Activated CD4-positive, alpha-beta T cell treated with anti-CD3 and anti-CD28 coated beads, Interleukin-2, amount 50 U/mL, for 24 hours (primary cell): ENCODE measurements at places on chromosomes 1 and 21.

GRCh38 chr21:19171585-19171984 is 768.0 kb upstream of the TMPRSS15 start:
- DNase-seq, result no peak

DNA sequence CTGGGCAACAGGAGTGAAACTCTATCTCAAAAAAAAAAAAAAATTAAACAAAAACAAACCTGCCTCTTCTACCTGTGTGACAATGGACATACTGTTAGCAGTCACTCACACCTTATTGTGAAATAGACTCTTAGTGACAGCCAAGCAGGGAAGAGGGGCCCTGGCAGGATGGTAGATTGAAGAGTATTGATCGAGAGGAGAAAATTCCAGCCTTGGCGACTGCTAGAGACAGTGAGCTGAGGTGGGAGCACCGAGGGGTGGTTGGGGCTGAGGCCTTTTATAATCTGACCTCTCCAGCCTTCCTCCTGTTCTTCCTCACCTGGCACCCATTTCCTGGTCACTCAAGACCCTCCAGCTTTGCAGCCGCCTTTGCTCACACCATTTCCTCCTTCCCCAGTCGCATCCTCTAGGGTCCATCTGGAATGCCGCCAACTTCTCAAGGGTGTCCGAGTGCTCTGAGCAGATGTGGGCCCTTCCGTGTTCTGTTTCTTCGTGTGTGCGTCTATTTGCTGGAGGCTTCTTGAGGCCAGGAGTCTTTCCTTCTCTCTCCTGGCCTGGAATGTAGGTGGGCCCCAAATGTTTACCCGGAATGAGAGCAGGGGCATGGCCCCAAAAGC is 196.9 kb upstream of the TMEM51 start:
- DNase-seq, result no peak

DNA sequence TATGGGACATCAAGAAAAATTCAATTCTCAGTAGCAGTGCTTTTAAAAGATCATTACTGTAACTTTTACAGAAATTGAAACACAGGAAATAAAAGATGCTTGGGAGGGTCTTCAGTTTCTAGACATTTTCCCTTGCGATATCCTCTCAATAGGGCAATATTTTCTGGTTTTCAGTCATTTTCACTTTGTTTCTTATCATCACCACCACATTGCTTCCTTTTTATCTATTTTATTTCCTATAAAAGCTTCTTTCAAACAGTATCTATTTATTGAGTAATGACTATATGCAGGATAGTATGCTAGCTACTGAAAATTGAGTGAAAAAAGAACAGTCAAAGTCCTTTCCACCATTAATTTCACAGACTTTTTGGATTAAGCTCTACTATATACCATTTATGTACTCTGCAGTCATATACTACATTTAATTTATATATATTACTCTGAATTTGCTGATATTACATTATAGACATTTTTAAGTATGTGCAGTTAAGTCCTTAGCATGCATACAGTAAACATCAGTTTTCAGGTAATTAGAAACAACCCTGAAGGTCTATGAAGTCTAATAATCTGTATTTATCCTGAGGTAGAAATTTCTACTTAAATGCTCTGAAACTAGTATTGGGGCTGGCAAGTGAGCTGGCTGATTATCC is 18.7 kb downstream of the TRMT1L start:
- no peak for DNase-seq

- DNase-seq, result no peak
Measured at GRCh38 chr1:157288006-157288405, 149.8 kb upstream of the ETV3 start.

GRCh38 chr1:211538287-211538686 is 40.7 kb downstream of the SLC30A1 start:
- DNase-seq, result no peak

- DNase-seq, result no peak
Measured at GRCh38 chr1:29591601-29592260, 355.4 kb downstream of the PTPRU start.

DNA sequence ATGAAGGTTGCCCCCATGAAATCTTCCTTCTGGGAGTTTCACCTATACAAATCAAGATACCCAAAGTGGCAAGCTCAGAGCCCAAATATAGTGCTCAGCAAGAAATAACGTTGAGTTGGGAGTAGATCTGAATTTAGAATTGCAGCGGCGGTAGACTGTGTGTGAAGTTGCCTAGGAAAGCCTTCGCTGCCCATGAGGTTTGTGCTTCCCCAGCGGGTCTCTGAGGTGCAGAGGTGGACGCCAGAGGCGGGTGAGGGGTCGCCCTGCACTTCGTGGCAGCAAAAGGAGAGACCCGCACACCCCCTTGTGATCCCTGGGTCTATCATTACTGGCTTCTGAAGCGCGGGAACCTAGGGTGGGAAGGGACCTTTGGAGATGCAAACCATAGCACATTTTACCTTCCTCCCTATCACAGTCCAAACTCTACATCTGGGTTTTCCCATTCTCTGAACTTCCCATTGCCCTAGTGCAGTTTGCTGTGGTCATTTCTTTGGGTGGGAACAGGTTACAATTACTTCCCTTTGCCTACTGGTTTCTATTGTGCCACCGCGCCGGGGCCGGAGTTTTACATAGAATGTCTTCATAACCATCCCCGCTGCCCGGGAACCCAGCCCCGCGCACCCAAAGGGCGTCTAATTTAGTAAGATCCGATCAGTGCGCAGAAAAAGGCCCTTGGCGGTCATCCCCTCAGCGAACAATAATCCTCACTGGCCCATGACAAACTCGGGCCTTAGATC is 5.2 kb downstream of the TBX15 start:
- no peak for DNase-seq

DNA sequence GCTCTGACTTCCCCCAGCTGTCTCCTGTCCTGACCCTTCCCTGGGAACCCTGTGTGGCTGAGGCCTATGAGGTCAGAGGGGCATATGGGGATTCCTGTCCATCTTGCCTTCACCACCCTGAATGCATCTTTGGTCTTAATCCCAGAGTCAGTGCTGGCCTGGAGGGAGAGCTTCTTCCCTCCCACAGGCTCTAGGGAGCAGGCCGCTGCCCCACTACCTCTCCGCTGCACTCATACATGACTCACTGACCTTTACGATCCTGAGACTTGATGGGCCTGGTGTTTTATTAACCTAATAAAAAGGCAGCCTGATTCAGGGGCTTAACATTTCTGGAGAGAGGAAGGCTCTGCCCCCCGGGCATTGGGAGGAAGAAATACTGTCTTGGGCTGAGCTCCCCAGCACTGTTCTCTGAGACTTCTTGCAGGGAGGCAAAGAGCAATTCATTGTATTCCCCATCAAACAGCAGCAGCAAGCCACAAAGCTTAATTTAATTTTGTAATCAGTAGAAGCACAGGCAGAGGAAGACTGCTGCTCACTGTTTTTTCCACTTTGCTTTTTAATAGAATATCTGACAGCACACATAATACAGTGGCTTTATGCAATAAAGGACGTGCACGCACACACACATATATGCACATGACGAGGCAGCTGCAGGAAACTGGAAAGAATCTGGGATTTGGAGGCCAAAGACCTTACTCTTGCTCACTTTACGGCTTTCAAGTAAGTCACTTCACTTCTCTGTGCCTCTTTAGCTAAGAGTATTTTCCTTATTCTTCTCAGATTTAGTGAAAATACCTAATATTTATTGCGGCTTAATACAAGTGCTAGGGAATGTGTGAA is 89.2 kb upstream of the GRIK3 start:
- DNase-seq, result no peak

- no peak for DNase-seq
Measured at GRCh38 chr1:94642617-94643321, 101.2 kb upstream of the F3 start.

GRCh38 chr1:103353391-103353790 is 172.1 kb upstream of the RNPC3 start:
- DNase-seq, result no peak

DNA sequence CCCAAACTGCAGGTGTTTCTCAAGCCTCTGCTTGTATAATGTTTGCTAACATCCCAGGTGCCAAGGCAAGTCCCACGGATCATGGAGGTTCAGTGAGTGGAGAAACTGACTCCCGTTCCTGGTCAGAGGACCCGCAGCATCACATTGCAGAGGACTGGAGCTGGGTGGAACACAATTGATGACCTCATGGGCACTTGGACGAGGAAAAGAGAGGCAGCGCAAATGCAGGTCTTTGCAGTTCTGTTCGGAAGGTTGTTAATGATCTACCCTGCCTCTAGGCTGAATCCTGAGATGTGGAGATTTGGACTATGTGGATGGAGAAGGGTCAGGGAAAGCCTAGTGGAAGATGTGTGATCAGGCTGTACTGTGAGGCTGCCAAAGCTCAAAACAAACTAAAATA is 192.9 kb downstream of the DUSP10 start:
- no peak for DNase-seq

DNA sequence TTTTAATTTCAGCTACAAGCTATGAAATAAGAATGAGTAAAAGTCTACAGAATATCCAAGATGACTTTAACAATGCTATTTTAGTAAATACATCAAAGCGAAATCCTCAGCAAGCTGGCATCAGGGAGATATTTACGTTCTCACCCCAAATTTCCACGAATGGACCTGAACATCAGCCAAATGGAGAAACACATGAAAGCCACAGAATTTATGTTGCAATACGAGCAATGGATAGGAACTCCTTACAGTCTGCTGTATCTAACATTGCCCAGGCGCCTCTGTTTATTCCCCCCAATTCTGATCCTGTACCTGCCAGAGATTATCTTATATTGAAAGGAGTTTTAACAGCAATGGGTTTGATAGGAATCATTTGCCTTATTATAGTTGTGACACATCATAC is 13.7 kb upstream of the CLCA1 start:
- DNase-seq, result no peak

DNA sequence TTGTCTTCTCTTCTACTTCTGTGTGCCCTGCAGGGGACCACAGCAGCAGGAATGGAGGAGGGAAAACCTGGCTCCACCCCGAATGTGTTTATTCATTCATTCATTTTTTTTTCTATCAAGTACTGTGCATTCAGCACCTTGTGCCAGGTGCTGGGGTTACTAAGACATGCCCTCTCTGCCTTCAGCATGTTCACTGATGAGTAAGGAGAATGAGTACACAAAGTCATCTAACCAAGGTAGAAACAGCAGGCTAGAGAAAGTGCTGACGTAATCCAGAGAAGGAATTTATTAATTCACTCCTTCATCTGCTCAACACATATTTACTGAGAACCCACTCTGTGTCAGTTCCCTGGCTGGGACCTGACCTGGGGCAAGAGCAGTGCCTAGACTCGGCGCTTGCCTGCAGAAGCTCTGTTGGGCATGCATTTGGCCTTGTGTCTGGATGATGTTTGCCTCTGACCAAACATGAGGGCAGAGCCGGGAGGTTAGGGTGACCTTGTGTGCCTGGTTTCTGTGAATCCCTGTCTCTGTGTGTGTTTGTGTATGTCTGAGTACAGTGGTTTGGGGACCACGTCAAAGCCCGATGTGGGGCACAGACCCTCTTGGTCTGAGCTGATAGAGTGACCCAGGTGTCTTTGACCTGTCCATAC is 3.3 kb upstream of the MYOG start:
- no peak for DNase-seq

- no peak for DNase-seq
Measured at GRCh38 chr1:9658199-9658598, 6.7 kb downstream of the PIK3CD start.

DNA sequence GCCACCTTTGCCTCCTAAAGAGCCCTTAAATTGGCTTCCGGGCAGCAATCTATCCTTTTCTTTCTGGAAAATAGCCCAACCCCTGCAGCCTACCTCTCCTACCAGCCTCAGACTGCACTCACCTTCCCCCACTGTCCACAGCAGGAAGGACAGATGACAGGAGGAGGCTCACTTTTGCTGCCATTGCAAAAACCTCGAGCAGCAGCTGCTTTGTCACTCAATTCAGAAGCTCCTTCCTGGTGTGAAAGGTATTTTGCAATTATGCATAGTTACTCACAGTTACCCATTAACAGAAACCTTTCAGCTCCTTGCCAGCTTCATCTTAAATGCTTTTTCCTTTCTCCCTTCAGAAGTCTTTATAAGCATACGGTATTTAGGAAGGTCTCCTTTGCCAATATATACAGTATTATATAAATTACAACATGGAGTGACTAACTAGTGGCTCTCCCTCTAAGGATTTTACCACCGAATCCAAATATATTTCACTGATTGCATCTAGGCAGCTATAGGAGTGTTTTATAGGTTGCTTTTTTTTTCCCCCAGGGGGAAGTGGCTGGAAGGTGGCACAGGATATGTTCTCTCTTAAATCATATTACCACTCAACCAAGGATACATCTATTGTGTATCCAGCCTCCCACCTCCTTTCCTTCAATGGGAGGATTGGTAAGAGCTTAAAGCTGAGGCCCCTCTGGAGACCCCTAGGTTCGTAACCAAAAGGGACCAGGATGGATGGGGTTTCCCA is 142.1 kb upstream of the IPO9 start:
- no peak for DNase-seq

DNA sequence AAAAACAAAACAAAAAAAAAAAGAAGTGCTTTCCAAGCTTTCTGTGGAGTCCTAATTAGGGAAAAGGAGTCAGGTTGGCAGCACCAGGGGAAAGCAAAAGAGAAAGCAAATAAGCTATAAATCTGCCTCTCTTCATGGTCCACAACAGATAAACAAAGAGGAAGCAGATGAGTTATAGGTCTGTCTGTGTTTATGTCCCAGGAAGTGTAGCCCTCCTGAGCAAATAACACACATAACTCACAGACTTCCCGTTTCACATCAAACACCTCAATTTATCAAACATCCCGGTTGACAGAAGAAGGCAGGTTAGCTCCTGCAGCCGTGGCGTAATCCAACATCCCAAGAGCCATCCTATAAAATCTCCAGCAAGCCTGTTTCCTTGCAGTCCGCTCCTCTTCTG is 5.6 kb upstream of the SLC2A5 start:
- no peak for DNase-seq
